ENCODE measurements at places on chromosomes 11 and 22. TPM values are rescaled to one million over a fixed set of nuclear protein-coding genes. Genes with fewer than 3 reads are reported as not detected.

DNA sequence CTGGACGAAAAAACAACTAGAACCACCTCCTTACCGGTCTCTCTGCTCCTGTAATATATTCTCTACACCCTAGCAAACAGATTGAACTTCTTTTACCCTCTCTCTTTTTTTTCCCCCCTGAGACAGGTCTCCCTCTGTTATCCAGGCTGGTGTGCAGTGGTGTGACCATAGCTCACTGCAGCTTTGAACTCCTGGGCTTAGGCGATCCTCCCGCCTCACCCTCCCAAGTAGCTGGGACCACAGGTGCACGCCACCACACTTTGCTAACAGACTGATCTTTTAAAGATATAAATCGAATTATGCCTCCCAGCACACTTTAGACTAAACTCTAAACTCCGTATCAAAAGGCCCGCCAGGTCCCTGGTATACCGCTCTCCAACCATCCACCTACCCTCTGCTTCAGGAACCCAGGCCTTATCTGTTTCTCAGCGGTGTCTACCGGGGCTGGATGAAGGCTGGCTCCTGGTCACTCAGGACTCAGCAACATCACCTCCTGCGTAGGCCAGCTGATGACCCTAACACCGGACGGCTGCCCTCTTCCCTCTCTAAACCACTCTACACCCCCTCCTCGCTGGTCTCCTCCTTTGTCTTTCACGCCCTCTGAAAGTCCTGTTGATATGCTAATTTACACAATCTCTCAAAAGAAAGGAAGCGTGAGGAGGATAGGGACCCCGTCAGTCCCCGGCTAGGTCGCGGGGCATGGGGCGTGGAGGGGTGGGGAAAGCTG, 745 bp downstream of the C22orf39 start:
- peak overlapping the region; percentile 80 for H3K27ac ChIP-seq
- DNase-seq: no peak
- H3K36me3 ChIP-seq: peaks cover 19% of the 10 kb centered on the region
- H3K4me3 ChIP-seq: peak overlapping the region; percentile 91
- H3K27me3 ChIP-seq: no peaks in the 10 kb centered on the region

- no peaks in the 10 kb centered on the region for H3K36me3 ChIP-seq
- no peak for DNase-seq
- H3K27me3 ChIP-seq: peaks cover 11% of the 10 kb centered on the region
- H3K4me3 ChIP-seq: no peak overlapping the region
Observed at GRCh38 chr22:41752011-41752970, 48.2 kb upstream of the CCDC134 start.

APOA5 gene
- not detected for total RNA-seq

GGT1 gene
- 51.2 TPM for total RNA-seq

Measured in activated CD8-positive, alpha-beta memory T cell treated with anti-CD3 and anti-CD28 coated beads, Interleukin-2, amount 10 ng/mL, durations not matched to agents 7 days and 5 days (primary cell).